ENCODE measurements at places on chromosomes 1 and 21. TPM values are rescaled to one million over a fixed set of nuclear protein-coding genes. Genes with fewer than 3 reads are reported as not detected.

Gene PPM1J
- polyA plus RNA-seq: 0.17 TPM

Gene SAMD13
- 0.17 TPM for polyA plus RNA-seq

Gene ELF3
- polyA plus RNA-seq: 22.2 TPM

Gene LCE1D
- polyA plus RNA-seq: not detected

Gene LRRN2
- 0.13 TPM for polyA plus RNA-seq

Gene MYOC
- polyA plus RNA-seq: 0.18 TPM

GRCh38 chr21:32348604-32349332, 44.0 kb downstream of the URB1 start:
- DNase-seq: no peak

- no peak for DNase-seq
These were observed 4.0 kb downstream of the CAPN2 start for GRCh38 chr1:223716302-223716862.

GRCh38 chr1:225944951-225945350, 3.9 kb upstream of the LEFTY2 start:
- no peak for DNase-seq

DNA sequence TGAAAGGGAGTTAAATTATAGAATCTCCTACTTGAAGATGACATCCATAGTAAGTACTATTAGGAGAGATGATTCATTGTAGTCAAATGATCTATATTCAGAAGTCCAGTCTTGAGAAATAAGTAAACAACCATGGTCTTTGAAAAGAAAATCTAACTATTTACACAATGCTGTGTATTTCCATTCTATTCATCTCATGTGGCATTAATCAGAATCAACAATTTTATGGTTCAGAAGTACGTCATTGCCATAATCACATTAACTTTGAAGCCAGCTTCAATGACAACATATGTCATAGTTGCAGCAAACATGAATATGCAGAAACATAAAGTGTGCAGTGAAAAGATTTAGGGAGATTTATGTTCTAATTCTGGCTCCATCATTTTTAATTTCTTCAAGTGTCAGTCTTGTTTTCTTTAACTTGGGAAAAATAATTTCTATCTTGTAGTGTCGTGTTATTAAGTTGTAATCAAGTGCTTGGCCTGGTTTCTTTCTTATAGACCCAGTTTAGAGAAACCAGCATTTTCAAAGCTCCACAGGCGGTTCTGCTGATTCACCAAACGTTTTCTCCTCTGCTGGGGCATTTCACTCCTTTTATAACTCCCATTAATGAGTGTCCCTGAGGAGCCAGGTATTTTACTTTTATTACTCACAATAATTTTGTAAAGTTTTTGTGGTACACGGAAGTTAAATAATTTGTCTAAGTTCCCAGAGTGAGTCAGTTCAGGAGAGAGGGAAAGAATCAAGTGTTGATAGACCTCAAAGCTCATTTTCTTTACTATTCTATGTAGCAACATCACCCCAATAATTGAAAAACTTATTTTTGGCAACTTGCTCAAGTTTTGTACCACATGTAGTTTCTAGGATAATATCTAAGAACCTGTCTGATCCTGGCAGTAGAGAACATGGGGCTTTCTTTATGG, 35.9 kb upstream of the PTGS2 start:
- no peak for DNase-seq

- peak; percentile 86 for DNase-seq
These were observed 5.4 kb upstream of the NFIA start for GRCh38 chr1:61076728-61077675.

GRCh38 chr1:85334962-85335361, 58.5 kb upstream of the BCL10 start:
- no peak for DNase-seq

GRCh38 chr1:153100245-153100644, 5.9 kb upstream of the SPRR2E start:
- DNase-seq: no peak

GRCh38 chr21:25424048-25424447, 183.2 kb downstream of the MRPL39 start:
- DNase-seq: no peak

GRCh38 chr1:76541618-76542017, 325.7 kb upstream of the ST6GALNAC5 start:
- DNase-seq: no peak

- DNase-seq: no peak
These were observed 7.8 kb downstream of the PHTF1 start for GRCh38 chr1:113751516-113751915.

GRCh38 chr21:16912075-16912474, 600.8 kb upstream of the CXADR start:
- DNase-seq: no peak

GRCh38 chr21:42690586-42690985, 37.2 kb downstream of the PDE9A start:
- no peak for DNase-seq

DNA sequence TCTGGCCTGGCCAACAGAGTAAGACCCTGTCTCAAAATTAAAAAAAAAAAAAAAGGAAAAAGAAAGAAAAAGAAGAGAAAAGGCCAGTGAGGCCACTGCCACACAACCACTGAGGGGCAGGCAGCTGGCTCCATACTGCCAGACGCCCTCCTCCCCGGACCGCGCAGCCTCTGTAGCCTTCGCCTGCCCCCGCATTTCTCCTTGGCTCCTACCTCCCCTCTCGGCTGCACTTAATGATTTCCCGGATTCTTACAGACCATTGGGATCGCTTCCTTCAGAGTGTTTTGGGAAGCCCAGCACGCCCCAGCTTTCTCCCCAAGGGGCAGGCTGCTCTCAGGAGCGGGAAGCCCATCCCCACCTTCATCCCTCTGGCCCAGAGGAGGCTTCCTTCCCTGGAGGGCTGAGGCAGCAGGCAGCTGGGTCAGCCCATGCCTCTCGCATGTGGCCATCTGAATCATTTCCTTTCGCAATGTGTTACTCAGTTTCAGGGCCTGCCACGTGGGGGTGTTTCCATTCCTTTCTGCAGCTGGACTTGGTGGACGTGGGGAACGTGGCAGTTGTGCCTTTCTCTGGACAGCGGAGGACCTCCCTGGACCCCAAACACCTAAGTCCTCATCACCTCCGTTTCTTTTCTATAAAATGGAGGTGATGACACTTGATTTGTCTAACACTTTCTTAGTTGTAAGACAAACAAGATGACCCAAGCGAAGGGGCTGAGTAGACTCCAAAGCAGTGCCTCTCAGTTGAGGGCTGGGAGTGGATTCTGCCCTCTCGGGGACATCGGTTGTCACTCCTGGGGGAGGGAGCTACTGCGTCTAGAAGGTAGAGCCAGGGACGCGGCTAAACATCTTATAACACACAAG, 2.3 kb downstream of the SLC2A5 start:
- DNase-seq: no peak

DNA sequence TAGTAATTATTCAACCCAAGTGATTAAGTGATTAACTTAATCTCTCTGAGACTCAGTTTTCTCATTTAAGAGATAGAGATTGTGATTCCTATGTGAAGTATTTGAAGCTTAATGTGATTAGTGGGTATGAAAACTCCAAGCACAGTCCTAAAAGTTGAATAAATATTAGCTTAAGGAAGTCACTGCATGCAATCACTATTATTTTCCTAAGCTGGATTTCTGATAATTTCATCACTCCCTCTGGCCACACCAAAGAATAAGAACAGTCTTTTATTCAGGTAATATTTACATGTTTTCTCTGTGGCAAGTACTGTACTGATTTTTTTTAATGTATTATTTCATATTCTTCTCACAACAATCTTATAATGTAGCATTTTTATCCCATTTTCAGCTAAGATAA, 31.1 kb downstream of the CD55 start:
- DNase-seq: no peak

GRCh38 chr21:31045841-31046240, 7.6 kb upstream of the KRTAP19-8 start:
- no peak for DNase-seq

- no peak for DNase-seq
These were observed 296.8 kb downstream of the PBX1 start for GRCh38 chr1:164855716-164856329.

DNA sequence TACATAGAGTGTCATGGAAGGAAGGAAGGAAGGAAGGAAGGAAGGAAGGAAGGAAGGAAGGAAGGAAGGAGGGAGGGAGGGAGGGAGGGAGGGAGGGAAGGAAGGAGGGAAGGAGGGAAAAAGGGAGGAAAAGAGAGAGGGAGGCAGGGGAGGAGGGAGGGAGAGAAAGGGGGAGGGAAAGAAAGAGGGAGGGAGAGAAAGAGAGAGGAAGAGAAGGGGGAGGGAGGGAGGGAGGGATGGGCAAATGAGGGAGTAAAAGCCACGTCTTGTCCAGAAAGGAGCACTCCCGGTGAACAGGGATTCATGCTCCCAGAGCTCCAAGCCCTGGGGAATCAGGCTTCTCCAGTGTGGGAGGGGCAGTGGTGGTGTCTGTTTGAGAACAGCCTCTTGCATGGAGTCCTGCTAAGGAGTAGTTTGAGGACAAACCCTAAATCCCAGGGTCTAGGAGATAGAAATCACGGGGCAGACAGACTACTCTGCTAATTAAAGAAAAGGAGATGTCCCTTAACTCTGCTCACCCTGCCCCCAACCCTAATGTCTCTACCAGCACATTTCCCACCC, 71.6 kb downstream of the TAS1R2 start:
- DNase-seq: no peak

- no peak for DNase-seq
These were observed 18.1 kb downstream of the ADAM30 start for GRCh38 chr1:119878171-119878570.

DNA sequence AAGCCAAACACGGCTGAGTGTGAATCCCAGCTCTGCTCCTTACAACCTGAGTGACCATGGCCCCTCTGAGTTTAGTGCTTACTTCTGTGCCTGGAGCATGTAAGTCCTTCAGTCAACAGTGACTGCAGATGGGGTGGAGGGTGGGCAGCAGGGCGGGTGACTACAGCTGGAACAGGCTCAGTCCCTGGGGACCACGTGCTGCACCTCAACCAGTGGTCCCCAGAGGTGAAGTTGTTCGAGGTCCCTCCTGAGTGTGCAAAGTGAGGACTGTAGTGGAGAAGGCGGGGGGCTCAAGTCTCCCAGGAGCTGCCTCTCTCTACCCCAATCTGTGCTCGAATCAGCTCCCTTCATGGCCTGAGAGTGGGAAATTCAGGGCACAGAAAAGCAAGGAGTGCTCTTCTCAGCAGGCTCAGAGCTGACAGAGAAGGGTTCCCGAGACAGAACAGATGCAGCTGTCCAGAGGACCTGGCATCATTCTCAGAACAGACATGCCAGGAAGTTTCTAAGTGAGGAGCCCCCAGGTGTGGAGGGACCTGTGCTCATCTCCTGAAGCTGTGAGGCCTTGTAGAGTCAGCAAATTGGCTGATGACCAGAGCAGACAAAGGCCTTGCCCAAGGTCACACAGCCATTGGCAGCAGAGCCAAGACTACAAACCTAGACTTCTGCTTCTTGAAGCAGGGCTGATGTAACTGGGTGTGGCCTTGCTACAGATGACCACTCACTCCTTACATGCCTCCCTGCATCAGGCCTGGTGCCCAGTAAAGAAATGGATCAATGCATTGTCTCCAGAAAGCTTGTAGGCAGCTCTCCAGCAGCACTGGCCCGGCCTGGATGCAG, 61.7 kb upstream of the EDN2 start:
- DNase-seq: no peak

- no peak for DNase-seq
These were observed 86.2 kb downstream of the ATG4C start for GRCh38 chr1:62870148-62870547.

- DNase-seq: no peak
These were observed 1.5 kb downstream of the MXRA8 start for GRCh38 chr1:1356796-1357401.

DNA sequence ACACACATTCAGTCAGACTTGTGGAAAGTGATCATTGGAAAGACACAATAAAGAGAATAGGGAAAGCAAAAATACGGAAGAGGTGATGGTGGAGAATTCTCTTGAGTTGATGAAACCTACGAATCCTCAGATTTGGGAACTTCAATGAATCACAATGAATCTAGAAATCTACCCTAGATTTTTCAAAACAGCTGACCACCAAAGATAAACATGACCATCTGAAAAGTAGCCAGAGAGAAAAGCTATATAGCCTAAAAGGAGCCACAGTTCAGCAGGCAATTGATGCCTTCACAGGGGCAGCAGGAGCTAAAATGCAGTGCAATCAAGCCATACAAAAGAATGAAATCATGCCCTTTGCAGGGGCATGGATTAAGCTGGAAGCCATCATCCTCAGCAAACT, 170.6 kb upstream of the RUNX1 start:
- DNase-seq: no peak

DNA sequence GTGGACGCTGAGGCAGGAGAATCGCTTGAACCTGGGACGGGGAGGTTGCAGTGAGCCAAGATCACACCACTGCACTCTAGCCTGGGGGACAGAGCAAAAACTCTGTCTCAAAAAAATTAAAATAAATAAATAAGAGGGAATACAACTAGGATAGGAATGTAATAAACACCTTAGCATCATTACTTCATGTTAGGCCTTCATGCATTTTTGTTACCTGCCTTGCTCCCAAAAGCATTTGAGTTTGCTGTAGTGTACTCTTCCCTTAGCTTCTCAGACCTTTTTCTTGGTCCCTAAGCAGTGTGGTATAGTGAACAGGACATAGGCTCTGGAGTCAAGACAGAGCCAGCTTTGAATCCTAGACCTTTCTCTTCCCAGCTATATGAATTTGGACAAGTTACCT, 2.8 kb upstream of the OSCP1 start:
- no peak for DNase-seq

DNA sequence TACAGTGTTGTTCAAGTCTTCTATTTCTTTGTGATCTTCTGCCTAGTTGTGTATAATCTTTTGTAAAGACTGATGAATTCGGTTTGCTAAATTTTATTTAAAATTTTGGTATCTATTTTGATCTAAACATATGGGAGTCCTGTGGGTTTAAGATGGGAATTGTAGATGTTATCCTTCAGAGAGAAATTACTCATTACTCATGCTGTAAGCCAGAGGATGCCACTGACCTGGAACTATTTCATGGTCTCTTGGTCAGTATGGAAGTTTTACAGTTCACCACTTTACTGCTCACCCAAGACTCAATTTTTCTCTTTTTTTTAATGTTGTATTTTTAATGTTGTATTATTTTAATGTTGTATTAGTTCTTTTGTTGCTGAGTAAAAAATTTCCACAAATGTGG, 138.6 kb upstream of the B3GALT2 start:
- DNase-seq: no peak

GRCh38 chr1:5009376-5010065, 355.1 kb downstream of the AJAP1 start:
- DNase-seq: no peak

- DNase-seq: no peak
These were observed 94.7 kb downstream of the CHD1L start for GRCh38 chr1:147337040-147337630.
